ENCODE measurements at places on chromosomes 16 and 17.
A peak's percentile ranks its signal among the peaks of the same experiment; 100 is the strongest.

DNA sequence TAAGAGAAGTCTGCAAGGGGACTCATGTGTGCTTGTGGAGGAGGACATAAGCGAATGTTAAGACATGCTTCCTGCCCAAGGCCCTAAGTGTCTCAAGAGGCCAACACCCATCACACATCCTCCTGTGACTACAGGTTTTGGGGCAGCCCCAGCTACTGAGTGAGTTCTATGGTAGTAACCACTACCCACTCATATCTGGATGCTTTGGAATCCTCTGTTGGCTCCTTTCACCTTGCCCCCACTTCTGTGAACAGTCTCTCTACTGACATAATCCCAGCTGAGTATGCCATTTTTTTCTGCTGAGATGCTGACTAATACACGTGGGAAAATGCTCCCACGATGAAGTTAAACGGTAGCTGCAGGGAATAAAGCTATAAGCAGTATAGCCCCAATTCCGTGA, 153.5 kb downstream of the VPS53 start:
- H3K4me1 ChIP-seq, result no peaks in the 10 kb centered on the region
- H3K27me3 ChIP-seq, result no peaks in the 10 kb centered on the region
- no peak for DNase-seq
- no peak overlapping the region for H3K27ac ChIP-seq

- DNase-seq, result no peak
- peaks cover 1% of the 10 kb centered on the region for H3K4me1 ChIP-seq
- no peaks in the 10 kb centered on the region for H3K36me3 ChIP-seq
- H3K27ac ChIP-seq, result peak overlapping the region; percentile 18
Observed at GRCh38 chr16:88744577-88745521, 38.5 kb downstream of the CTU2 start.

DNA sequence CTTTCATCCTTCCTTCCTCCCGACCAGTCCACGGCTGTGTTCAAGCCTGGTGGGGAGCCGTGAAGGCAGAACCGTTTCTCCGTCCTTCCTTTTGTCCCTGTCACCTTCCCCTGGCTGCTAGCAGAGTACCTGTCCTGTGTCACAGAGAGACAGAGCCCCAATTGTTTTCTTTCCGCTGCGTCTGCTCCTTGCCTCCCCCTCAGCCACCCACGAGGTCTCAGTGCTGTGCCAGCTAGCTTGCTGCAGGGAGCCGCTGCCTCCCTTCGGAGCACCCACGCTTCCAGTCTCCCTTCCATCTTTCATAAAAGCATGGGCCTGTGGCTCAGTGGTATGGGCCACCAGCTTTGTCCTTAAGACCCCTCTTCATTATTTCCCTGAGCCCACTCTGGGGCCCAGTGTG, 62.2 kb downstream of the MPRIP start:
- peaks cover 22% of the 10 kb centered on the region for H3K36me3 ChIP-seq
- H3K4me3 ChIP-seq, result no peak overlapping the region
- DNase-seq, result no peak
- peaks cover 12% of the 10 kb centered on the region for H3K4me1 ChIP-seq

- H3K4me1 ChIP-seq, result peaks cover 7% of the 10 kb centered on the region
- H3K27me3 ChIP-seq, result no peaks in the 10 kb centered on the region
- DNase-seq, result no peak
- H3K4me3 ChIP-seq, result no peak overlapping the region
Observed at GRCh38 chr17:79152636-79153035, 78.0 kb downstream of the ENGASE start.

DNA sequence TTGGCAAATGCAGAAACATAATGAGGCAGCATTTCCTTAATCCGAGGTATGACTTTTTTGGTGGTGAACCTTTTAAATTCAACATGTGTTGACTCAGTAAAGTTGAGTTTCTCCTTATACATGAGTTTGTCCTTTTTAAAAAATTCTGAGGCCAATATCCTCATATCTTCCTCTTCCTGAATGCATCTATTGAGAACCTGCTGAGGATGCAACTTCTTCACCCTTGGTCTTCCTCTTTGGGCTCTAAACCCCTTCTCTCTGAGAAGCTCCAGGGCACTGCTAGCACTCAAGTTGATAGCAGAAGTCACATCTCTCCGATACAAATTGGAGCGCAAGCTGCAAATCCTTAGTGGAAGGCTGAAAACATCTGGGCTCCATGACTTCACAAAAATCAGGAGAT, 3.3 kb downstream of the SLFN14 start:
- H3K27me3 ChIP-seq, result no peaks in the 10 kb centered on the region
- no peak for DNase-seq
- no peak overlapping the region for H3K27ac ChIP-seq
- no peaks in the 10 kb centered on the region for H3K4me1 ChIP-seq
- no peaks in the 10 kb centered on the region for H3K36me3 ChIP-seq
- no peak overlapping the region for H3K4me3 ChIP-seq

DNA sequence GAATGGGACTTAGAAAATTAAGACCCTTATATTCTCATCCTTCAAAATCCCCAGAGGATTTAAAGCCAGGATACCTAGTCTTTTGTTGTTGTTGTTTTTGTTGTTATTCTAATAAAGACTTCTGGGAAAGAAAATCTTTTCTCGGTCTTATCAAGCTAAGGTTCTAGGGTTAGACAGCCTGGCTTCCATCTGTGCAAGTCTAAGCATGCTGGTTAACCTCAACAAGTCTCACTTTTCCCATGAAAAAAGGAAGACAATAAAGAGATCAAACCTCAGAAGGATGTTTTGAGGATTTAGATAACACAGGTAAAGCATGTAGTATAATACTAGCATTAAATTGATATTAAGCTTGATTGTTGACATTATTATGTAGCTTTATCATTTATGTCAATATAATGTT, 486.4 kb upstream of the SOX9 start:
- H3K4me1 ChIP-seq, result no peaks in the 10 kb centered on the region
- no peak overlapping the region for H3K27ac ChIP-seq
- no peaks in the 10 kb centered on the region for H3K27me3 ChIP-seq
- DNase-seq, result no peak
- H3K4me3 ChIP-seq, result no peak overlapping the region

GRCh38 chr16:4828567-4829321, 18.3 kb downstream of the GLYR1 start:
- peaks cover 94% of the 10 kb centered on the region for H3K36me3 ChIP-seq
- no peak for DNase-seq
- no peak overlapping the region for H3K4me3 ChIP-seq
- H3K27ac ChIP-seq, result no peak overlapping the region
- H3K27me3 ChIP-seq, result no peaks in the 10 kb centered on the region

DNA sequence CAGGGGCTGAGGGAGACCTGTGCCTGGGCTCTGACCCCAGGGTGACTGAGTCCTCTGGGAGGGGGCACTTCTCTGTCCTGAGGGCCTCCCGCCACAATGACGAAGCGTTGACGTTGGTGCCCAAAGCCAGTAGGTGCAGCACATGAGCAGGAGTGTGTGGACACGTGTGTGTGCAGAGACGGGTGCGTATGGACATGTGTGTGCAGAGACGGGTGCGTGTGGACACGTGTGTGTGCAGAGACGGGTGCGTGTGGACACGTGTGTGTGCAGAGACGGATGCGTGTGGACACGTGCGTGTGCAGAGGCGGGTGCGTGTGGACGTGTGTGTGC, 726 bp upstream of the CD7 start:
- H3K27ac ChIP-seq, result no peak overlapping the region
- no peak overlapping the region for H3K4me3 ChIP-seq
- H3K27me3 ChIP-seq, result peaks cover 5% of the 10 kb centered on the region
- H3K36me3 ChIP-seq, result no peaks in the 10 kb centered on the region
- DNase-seq, result no peak

GRCh38 chr17:1000597-1001461, 3.9 kb downstream of the TIMM22 start:
- H3K4me3 ChIP-seq, result no peak overlapping the region
- no peak overlapping the region for H3K27ac ChIP-seq
- no peaks in the 10 kb centered on the region for H3K27me3 ChIP-seq
- H3K36me3 ChIP-seq, result peaks cover 66% of the 10 kb centered on the region

DNA sequence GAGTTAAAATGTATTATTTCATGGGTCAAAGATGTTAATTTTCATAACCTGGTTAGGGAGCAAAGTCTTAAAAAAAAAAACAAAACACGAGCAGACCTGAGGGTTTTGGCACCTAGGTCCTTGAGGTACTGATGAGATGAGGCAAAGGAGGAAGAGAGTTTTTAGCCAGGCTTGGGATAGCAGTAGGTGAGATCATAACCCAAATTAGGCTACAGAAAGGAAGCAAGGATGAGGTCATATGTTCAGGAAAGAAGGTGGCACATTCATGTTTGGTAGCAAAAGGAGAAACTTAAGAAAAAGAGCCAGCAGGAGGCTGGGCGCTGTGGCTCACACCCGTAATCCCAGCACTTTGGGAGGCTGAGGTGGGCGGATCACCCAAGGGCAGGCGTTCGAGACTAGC, 2.8 kb downstream of the ATXN1L start:
- H3K4me3 ChIP-seq, result no peak overlapping the region
- H3K4me1 ChIP-seq, result peaks cover 7% of the 10 kb centered on the region
- peaks cover 32% of the 10 kb centered on the region for H3K36me3 ChIP-seq
- DNase-seq, result no peak
- H3K27ac ChIP-seq, result no peak overlapping the region

DNA sequence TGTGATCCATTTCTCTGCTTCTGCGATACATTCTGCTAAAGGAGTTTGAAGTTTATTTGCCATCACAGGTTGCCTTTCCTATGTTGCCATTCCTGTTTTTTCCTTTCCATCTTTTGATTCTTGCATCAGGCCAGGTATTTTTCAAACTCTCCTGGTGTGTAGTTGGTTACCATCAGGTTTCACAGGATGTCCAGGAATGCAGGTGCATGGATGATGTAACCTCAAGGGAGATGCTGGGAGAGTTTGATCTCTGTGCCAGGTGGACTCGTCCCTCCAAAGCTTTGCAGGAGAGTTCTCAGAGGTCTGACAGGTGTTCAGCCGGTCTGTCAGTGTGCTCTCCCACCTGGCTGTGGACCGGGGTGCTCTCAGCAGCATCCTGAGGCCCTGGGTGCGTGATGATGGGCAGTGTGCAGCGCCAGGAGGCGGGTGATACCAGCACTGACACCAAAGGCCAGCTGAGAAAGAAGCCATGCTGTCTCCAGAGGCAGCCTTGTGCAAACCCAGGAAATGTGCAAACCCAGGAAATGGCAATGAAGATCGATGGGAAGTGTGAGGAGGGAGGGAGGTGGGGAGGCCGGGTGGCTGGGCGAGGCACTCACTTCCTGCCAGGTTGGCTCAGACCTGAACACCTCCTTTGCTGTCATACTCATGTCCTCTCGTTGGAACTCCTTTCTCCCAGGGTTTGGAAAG, 1.7 kb downstream of the ATP2C2 start:
- H3K27ac ChIP-seq, result no peak overlapping the region
- H3K36me3 ChIP-seq, result no peaks in the 10 kb centered on the region

DNA sequence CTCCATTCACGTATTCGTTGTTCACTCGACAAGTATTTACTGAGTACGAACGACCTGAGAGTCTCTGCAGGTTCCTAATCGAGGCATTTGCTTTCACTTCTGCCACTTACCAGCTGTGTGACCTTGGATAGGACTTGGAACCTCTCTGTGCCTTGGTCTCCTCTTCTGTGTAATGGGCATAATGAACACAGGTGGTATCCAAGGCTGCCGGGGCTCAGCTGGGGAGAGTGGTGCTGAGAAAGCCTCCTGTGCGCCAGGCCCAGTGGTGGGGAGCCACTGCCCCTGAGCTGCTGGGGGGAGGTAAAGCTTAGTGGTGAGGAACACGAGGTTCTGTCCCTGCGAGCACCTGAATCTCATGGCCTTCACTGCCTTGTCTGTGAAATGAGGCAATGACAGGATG, 150.7 kb downstream of the IRF8 start:
- DNase-seq, result no peak
- H3K27ac ChIP-seq, result no peak overlapping the region
- no peak overlapping the region for H3K4me3 ChIP-seq
- H3K36me3 ChIP-seq, result no peaks in the 10 kb centered on the region

DNA sequence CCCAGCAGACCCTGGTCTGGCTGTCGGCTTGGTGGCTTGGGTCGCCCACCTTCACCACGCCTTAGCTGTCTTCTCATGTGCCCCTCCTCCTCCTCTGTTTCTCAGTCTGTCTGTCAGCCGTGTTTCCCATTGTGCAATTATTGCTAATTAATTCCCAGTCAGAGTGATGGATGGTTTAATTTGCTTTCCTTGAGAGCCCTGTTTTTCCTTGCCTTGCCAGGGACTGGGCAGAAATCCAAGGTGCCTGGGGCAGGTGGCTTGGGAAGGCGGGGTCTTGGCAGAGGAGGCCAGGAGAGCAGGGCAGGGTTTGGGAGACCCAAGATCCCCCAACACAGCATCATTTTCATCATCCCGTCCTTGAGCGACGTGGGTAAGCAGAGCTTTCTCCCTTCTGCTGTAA, 21.3 kb downstream of the NECAB2 start:
- H3K4me3 ChIP-seq, result no peak overlapping the region
- no peaks in the 10 kb centered on the region for H3K27me3 ChIP-seq
- peaks cover 36% of the 10 kb centered on the region for H3K4me1 ChIP-seq
- peaks cover 21% of the 10 kb centered on the region for H3K36me3 ChIP-seq
- H3K27ac ChIP-seq, result no peak overlapping the region

- no peaks in the 10 kb centered on the region for H3K4me1 ChIP-seq
- H3K4me3 ChIP-seq, result no peak overlapping the region
- DNase-seq, result no peak
- no peaks in the 10 kb centered on the region for H3K36me3 ChIP-seq
- no peaks in the 10 kb centered on the region for H3K27me3 ChIP-seq
- H3K27ac ChIP-seq, result no peak overlapping the region
Observed at GRCh38 chr17:59561042-59561441, 4.4 kb upstream of the DHX40 start.

- no peaks in the 10 kb centered on the region for H3K27me3 ChIP-seq
- H3K27ac ChIP-seq, result no peak overlapping the region
- H3K4me1 ChIP-seq, result no peaks in the 10 kb centered on the region
- no peak for DNase-seq
- H3K36me3 ChIP-seq, result no peaks in the 10 kb centered on the region
- H3K4me3 ChIP-seq, result no peak overlapping the region
Observed at GRCh38 chr17:77045441-77046041, 95.2 kb upstream of the SEC14L1 start.

DNA sequence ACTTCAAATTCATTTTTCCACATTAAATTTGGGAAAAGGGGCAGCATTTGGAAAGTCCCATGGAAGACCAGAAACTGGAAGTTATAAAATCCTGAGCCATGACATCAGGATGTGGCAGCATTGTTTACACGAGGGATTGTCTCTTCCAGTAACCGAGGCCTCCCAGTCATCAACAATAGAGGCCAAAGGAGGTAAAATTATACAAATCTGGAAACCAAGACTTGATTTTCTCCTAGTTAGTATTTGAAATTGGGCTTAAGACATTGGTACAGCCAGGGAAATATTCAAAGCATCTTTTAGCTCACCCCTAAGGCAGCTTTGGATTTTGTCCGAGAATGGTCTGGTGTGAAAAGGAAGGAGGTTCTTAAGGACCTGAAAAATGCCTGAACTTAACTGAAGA, 251.6 kb upstream of the FOXF1 start:
- no peaks in the 10 kb centered on the region for H3K27me3 ChIP-seq
- no peak for DNase-seq
- H3K27ac ChIP-seq, result no peak overlapping the region
- H3K36me3 ChIP-seq, result no peaks in the 10 kb centered on the region
